ENCODE measurements at places on chromosomes 5 and 9. TPM values are rescaled to one million over a fixed set of nuclear protein-coding genes. Genes with fewer than 3 reads are reported as not detected.

TIMD4 gene
- not detected for total RNA-seq

DOCK8 gene
- 0.94 TPM for total RNA-seq

- H3K4me3 ChIP-seq = no peak overlapping the region
- H3K4me1 ChIP-seq = no peaks in the 10 kb centered on the region
- H3K36me3 ChIP-seq = no peaks in the 10 kb centered on the region
- H3K27me3 ChIP-seq = no peaks in the 10 kb centered on the region
- H3K27ac ChIP-seq = no peak overlapping the region
Measured at GRCh38 chr5:33324667-33325307, 116.0 kb upstream of the TARS1 start.

GRCh38 chr5:157540124-157540523 is 35.5 kb downstream of the ADAM19 start:
- H3K27ac ChIP-seq = no peak overlapping the region
- no peaks in the 10 kb centered on the region for H3K36me3 ChIP-seq

DNA sequence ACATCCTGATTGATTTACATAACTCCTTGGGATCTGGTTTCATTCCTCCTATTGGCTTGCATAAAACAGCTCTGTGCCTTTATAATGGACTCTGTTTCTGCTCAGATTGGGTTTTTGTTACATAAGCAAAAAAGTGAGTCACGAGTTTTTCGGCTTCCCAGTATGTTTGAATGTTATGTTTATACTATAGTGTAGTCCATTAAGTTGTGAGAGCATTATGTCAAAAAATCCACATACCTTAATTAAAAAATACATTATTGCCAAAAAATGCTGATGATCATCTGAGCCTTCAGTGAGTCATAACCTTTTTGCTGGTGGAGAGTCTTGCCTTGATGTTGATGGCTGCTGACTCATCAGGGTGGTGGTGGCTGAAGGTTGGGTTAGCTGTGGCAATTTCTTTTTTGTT is 144.6 kb downstream of the CCDC171 start:
- H3K36me3 ChIP-seq = no peaks in the 10 kb centered on the region
- H3K4me3 ChIP-seq = no peak overlapping the region
- no peak overlapping the region for H3K27ac ChIP-seq
- peaks cover 3% of the 10 kb centered on the region for H3K4me1 ChIP-seq

- no peaks in the 10 kb centered on the region for H3K36me3 ChIP-seq
- DNase-seq = no peak
- peaks cover 16% of the 10 kb centered on the region for H3K4me1 ChIP-seq
- H3K27me3 ChIP-seq = no peaks in the 10 kb centered on the region
- no peak overlapping the region for H3K4me3 ChIP-seq
Measured at GRCh38 chr9:98178874-98179850, 13.3 kb downstream of the CORO2A start.

GRCh38 chr5:76292620-76293322 is 110.3 kb upstream of the IQGAP2 start:
- H3K27ac ChIP-seq = no peak overlapping the region
- no peak for DNase-seq
- peaks cover 16% of the 10 kb centered on the region for H3K4me1 ChIP-seq
- no peak overlapping the region for H3K4me3 ChIP-seq

DNA sequence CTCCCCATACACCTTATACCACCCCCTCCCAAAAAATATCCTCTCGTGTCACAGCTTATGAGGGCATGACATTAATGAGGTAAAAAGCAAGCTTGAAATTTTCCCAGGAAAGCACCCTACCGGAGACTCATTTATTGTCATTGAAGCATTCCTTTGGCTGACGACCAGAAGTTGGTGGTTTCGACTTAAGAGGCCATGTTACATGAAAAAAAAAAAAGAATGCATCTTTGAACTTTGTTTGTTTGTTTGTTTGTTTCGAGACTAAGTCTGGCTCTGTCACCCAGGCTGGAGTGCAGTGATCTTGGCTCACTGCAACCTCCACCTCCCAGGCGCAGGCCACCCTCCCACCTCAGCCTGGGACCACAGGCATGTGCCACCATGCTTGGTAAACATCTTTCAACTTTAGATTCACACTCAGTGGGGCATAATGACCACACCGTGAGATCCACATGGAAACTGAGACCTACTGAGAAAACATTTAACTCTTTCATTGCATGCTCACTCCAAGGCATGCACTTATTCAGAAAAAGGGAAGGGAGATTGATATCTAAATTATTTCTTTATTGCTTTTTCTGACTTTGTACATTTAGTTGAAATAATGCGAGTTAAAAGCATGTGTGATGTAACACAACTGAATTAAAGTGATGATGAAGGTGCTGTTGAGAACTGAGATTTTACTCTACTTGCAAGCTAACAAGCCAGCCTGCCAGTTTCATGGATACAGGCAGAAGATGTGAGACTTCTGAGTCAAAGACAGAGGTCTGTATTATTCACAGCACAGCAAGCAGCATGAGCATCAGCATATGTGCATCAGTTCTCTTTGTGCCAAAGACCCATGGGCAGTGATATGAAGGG is 5.1 kb upstream of the RAB14 start:
- no peak overlapping the region for H3K27ac ChIP-seq
- H3K27me3 ChIP-seq = no peaks in the 10 kb centered on the region
- H3K4me3 ChIP-seq = no peak overlapping the region
- H3K36me3 ChIP-seq = no peaks in the 10 kb centered on the region
- DNase-seq = peak; percentile 32
- H3K4me1 ChIP-seq = peaks cover 9% of the 10 kb centered on the region

DNA sequence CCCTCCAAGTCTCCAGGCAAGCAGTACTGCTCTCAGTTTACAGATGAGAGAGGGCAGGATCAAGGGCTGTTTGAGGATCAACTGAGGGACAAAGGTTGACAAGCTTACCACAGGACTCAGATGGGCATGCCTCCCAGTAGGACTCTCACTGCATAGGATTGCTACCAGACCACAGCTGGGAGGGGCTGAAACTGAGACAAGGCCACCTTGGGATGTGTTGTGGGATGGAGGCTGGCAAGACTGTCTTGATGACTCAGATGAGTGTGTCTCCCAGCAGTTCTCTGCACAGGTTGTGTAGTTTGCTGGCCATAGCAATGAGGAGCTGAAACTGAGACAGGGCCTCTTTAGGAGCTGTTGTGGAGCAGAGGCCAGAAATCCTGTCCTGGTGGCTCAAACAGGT is 222.2 kb upstream of the IRX1 start:
- H3K27me3 ChIP-seq = no peaks in the 10 kb centered on the region
- H3K36me3 ChIP-seq = no peaks in the 10 kb centered on the region
- no peak overlapping the region for H3K27ac ChIP-seq
- no peak overlapping the region for H3K4me3 ChIP-seq
- H3K4me1 ChIP-seq = no peaks in the 10 kb centered on the region

GRCh38 chr9:38081356-38082108 is 12.5 kb upstream of the SHB start:
- no peaks in the 10 kb centered on the region for H3K4me1 ChIP-seq
- H3K27ac ChIP-seq = no peak overlapping the region

GRCh38 chr9:133201424-133202144 is 7.5 kb downstream of the OBP2B start:
- H3K4me3 ChIP-seq = no peak overlapping the region
- H3K4me1 ChIP-seq = no peaks in the 10 kb centered on the region
- no peak for DNase-seq
- H3K36me3 ChIP-seq = no peaks in the 10 kb centered on the region

DNA sequence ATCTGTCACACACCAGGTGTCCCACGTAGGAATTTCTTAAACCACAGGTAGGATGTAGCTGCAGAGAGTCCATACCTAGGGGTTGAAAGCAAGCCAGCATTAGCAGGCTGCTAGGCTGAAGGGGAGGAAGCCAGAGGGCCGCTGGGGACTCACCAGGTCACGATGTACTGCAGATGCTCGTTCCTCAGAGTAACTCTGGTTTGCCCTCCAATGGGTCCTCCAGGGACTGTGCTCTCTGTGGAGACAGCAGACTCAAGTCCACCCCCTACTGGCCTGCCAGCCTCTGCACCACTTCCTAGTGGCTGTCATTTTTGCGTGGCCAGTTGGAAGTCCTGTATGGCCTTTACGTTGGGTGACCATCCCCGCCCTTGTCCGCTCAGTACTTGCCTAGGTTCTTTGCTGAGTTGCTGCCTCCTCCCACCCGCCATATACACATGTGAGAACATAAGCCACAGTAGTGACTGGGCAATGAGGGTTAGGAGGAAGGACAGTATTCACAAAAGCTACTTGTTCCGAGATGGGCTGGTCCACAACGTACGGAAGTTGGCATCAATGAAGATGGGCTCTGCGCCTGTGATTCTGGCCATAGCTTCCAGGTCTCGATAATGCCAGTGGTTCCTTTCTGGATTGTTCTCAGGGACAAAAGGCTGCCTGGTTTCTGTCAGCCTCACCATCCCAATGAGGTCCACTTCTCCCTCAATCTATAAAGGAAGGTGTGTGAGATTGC is 4.1 kb downstream of the RPL7A start:
- H3K4me3 ChIP-seq = no peak overlapping the region
- H3K27ac ChIP-seq = peak overlapping the region; percentile 96
- peaks cover 18% of the 10 kb centered on the region for H3K4me1 ChIP-seq
- peak; percentile 91 for DNase-seq

GRCh38 chr5:126597156-126597555 is 2.1 kb upstream of the ALDH7A1 start:
- H3K36me3 ChIP-seq = peaks cover 4% of the 10 kb centered on the region
- DNase-seq = no peak
